ENCODE measurements at places on chromosomes 2 and 18. TPM values are rescaled to one million over a fixed set of nuclear protein-coding genes. Genes with fewer than 3 reads are reported as not detected.

GRCh38 chr2:240650254-240650965, 25.1 kb downstream of the GPR35 start:
- DNase-seq: no peak

The GLB1L gene
- 1.1 TPM for polyA plus RNA-seq

DNA sequence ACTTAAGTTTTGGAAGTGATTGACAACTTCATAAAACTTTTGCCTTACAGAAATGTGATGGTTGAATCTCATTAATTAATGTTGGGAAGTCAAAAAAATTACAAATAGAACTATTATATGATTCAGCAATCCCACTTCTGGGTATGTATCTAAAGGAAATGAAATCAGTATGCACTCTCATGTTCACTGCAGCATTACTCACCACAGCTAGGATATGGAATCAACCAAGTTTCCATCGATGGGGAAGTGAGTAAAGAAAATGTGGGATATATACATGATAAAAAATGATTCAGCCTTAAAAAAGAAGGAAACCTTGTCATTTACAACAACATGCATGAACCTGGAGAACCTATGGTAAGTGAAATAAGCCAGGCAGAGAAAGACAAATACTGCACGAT, 112.4 kb upstream of the WDR75 start:
- no peak for DNase-seq

- no peak for DNase-seq
Observed at GRCh38 chr2:223549215-223549614, 52.9 kb downstream of the SCG2 start.

The SERPINB2 gene
- polyA plus RNA-seq: not detected

GRCh38 chr2:21453723-21454450, 330.1 kb downstream of the TDRD15 start:
- no peak for DNase-seq

The CD302 gene
- polyA plus RNA-seq: 1.2 TPM

The GNLY gene
- 12.4 TPM for polyA plus RNA-seq
